Keratinocyte (primary cell): ENCODE measurements at places on chromosomes 1 and 21. TPM values are rescaled to one million over a fixed set of nuclear protein-coding genes. Genes with fewer than 3 reads are reported as not detected.

DNA sequence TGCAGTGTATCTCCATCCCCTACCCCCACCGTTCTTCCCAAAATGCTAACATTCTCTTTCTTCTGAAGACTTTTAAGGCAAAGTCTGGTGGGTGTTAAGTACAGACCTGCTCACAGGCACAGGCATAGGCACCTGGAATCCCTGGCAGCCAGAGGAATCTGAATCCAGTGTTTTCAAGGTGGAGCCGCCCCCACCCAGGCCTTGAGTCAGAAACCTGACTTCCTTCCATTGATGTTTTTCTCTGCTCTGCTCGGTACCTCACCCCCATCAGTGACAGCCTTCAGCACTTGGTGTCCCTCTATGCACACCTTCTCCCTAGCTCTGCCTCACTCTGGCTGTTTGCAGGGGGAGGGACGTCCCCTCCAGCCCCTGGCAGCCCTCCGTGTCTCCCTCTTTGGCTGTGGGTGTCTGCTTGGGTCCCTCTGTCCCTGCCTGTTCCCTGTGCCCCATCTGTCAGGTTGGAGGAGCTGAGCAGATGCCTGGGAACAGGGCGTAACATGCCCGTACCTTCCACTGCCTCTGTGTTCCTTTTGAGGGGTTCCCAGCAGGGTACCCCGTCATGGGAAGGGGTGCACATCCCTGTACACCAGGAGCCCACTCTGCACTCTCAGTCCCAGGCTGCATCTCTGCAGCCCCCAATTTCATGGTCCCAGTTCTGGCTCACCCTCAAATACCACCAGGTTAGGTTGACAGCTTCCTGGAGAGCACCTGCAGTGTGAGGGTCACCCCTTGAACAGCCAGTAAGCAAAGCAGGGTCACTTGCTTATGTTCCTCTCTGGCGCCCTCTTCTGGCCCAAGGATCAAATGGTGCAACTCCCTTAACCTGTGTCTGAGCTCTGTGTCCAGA, 6.7 kb downstream of the NCDN start:
- DNase-seq: no peak

Gene FCRL1
- not detected in 3 replicates for polyA plus RNA-seq

GRCh38 chr1:205692423-205692822, 12.1 kb upstream of the SLC45A3 start:
- no peak for DNase-seq

GRCh38 chr1:70760154-70760553, 287.5 kb downstream of the PTGER3 start:
- no peak for DNase-seq

- no peak for DNase-seq
Measured at GRCh38 chr21:41217671-41218385, 49.9 kb downstream of the BACE2 start.

Gene COL8A2
- 0.09 to 0.28 TPM (median 0.23 TPM) in 3 replicates for polyA plus RNA-seq

Gene LCE3E
- 0.48 to 2.8 TPM (median 2.2 TPM) in 3 replicates for polyA plus RNA-seq

DNA sequence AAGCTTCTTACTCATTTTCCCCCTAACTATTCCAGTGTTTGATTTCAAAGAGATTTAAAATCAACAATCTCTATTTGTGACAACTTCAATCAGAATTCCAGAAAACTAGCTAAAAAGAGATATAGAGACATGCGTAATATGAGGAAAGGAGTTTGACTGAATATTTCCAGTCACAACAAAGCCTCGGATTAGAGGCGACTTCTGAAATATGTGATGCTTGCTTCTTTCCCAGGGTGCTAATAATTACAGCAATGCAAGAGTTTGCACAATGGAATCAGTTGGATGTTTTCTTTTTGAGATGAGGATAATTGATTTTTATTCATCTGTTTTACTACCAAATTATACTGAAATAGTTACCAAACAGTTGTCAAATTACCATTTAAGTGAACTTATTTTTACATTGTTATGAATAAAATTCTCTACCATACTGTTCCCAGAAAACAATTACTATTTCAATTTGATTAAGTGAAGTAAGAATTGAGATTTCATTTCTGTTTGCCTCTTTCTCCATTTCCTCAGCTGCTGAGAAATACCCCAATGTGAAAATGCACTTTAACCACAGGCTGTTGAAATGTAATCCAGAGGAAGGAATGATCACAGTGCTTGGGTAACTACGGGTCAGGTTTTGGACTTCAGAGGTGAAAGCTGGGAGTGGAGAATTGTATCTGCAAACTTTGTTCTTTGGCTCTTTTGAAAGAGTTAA, 28.1 kb downstream of the KMO start:
- no peak for DNase-seq

Gene KCNK2
- 0.10 to 0.33 TPM (median 0.17 TPM) in 3 replicates for polyA plus RNA-seq

Gene NTRK1
- polyA plus RNA-seq: 0.03 to 0.06 TPM (median 0.05 TPM) in 3 replicates

- DNase-seq: no peak
Measured at GRCh38 chr1:245232931-245233330, 78.1 kb downstream of the KIF26B start.

DNA sequence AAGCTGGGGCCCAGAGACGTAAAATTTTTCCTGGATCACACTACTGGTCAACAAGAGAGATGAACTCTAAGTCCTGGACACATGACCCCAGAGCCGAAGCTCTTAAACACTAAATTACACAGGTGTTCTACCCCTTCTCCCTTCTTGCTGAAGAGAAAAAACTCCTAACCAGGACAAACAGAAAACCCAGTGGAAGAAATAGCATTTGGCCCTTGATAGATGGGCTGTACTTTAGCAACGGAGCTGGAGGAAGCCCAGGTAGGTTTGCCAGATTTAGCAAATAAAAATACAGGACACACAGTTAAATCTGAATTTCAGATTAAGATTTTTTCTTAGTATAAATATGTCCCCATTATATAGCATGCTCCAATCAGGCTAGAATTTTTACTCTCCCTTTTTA, 72.7 kb downstream of the DIRAS3 start:
- no peak for DNase-seq

DNA sequence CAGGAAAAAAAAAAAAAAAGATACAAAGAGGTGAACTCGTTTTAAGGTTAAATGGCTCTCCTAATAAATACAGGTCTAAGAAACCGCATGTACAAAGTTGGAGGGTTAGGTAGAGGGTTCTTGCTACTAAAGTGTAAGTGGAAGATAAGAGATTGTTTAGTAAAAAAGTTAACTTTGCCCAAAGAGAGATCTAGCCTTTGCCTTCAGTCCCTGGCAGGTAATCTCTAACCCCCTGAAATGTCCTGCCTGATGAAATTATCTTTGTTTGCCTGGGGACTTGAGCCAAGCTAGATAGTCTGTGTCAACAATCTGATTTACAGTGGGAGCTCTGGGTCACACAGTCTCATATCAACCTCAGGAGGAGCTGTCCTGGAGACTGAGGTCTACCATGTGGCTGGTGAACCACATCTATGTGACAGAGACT, 57.6 kb downstream of the TRIM33 start:
- no peak for DNase-seq

DNA sequence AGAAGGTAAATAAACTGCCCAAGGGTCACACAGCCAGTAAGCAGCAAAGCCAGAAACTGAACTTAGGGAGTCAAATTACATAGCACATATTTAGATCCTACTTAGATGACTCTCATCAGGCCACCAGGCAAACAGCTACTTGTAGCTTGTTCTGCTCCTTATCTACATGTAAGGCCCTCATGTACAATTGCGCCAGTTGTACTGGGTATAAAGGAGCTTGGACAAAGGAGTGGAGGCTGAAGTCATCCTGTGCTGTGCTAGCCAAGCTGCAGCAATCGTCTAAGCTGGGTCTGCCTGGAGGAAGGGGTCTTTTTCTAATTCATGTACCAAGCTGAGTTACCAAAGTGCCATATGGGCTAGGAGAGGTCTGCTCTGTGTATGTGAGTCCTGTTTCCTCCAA, 12.8 kb downstream of the ETNK2 start:
- no peak for DNase-seq

Gene ARMH1
- polyA plus RNA-seq: 0.19 to 1.5 TPM (median 0.22 TPM) in 3 replicates

GRCh38 chr1:83500531-83500930, 498.4 kb downstream of the TTLL7 start:
- no peak for DNase-seq

GRCh38 chr1:186403632-186404031, 28.0 kb downstream of the ODR4 start:
- no peak for DNase-seq

Gene PUM1
- 64.0 to 86.4 TPM (median 68.6 TPM) in 3 replicates for polyA plus RNA-seq

Gene SPRR2A
- polyA plus RNA-seq: 4.7 to 21.5 TPM (median 5.5 TPM) in 3 replicates

DNA sequence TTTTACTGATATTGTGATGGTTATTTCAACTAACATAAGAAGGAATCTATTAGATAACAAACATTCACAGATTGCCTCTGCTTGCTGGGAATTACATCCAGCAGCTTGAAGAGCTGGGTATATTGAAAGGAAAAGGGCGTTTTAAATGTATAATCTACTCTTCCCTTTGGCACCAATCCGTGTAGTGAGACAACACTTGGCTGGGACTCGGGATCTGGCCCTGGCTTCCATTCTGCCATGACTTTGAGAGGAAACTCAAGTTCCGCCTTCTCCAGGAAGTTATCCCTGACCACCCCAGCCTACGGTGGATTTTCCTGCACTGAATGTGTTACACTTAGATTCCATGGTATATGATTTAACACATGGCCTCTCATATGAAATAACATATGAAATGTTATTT, 86.9 kb upstream of the UBE2U start:
- DNase-seq: no peak

Gene SLC35F3
- polyA plus RNA-seq: 11.7 to 13.8 TPM (median 11.9 TPM) in 3 replicates

Gene DNAJC28
- 0.91 to 1.4 TPM (median 1.1 TPM) in 3 replicates for polyA plus RNA-seq

- DNase-seq: no peak
Measured at GRCh38 chr1:104295511-104295910, 545.8 kb downstream of the AMY1C start.

DNA sequence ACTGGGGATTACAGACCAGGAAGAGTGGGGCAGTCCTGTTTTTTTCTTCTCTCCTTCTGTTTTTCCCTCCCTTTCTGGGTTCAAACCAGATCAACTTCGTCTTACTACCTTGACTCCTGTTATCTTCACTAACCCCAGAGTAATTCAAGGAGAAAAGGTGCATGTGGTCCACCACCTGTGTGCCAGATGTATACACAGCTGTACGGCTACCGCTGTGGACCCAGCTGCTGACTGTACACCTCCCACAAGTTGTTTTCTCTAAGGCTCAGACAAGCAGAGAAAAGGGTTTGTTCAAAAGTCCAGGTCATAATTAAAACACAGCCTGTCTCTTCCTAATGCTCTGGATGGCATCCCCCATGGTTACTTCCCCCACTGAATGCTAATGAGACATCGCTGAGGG, 102.1 kb downstream of the LMX1A start:
- no peak for DNase-seq

- DNase-seq: no peak
Measured at GRCh38 chr1:238558746-238559145, 668.0 kb upstream of the ZP4 start.

- DNase-seq: no peak
Measured at GRCh38 chr1:227869851-227870305, 54.4 kb downstream of the PRSS38 start.

- DNase-seq: no peak
Measured at GRCh38 chr1:204728456-204728855, 42.9 kb upstream of the LRRN2 start.

- DNase-seq: peak; percentile 49
Measured at GRCh38 chr1:2481885-2482284, 5.8 kb downstream of the PLCH2 start.

- DNase-seq: no peak
Measured at GRCh38 chr1:93904228-93904627, 5.0 kb downstream of the GCLM start.

DNA sequence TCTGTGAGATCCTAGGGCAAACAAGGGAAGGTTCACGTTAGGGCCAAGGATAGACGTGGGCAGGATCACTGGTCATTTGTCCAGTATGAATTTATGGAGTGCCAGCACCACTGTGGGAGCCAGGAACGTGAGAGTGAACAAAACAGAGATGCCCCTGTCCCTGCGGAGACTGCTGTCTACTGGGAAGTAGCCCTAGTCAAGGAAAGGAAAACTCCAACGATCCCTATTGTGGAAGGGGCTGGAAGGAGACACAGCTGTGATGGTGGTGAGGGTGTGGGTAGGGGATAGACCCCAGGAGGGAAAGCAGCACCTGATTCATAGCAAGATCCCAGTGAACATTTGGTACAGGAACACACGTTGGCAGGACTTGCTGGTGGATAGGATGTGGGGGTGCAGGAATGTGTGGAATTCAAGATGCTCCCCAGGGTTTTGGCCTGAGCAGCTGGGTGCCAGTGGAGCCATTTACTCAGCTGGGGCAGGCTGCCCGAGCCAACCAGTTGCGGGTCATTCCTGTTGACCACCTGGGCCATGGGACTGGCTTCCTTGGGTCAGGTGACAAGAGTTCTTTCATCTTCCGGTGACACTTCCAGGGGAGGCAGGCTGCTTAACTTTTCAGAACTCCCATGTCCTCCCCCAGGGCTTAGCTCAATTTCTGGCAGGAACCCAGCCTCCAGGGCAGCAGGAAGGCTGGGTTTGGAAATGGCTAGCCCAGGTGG, 1.2 kb upstream of the ATP13A2 start:
- no peak for DNase-seq

DNA sequence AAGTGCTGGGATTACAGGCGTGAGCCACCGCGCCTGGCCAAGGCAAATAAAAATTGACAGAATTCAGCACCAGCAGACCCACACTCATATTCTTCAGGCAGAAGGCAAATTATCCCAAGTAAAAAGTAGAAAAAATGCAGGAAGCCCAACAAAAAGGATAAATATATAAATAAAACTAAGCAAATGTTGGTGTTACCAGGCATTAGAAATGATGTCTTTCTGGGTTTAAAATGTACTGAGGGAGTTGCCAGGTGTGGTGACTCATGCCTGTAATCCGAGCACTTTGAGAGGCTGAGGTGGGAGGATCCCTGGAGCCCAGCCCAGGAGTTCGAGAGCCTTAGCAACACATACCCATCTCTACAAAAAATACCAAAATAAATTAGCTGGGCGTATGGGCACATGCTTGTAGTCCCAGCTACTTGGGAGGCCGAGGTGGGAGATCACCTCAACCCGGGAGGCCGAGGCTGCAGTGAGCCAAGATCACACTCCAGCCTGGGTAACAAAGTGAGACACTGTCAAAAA, 6.3 kb downstream of the INTS11 start:
- no peak for DNase-seq

DNA sequence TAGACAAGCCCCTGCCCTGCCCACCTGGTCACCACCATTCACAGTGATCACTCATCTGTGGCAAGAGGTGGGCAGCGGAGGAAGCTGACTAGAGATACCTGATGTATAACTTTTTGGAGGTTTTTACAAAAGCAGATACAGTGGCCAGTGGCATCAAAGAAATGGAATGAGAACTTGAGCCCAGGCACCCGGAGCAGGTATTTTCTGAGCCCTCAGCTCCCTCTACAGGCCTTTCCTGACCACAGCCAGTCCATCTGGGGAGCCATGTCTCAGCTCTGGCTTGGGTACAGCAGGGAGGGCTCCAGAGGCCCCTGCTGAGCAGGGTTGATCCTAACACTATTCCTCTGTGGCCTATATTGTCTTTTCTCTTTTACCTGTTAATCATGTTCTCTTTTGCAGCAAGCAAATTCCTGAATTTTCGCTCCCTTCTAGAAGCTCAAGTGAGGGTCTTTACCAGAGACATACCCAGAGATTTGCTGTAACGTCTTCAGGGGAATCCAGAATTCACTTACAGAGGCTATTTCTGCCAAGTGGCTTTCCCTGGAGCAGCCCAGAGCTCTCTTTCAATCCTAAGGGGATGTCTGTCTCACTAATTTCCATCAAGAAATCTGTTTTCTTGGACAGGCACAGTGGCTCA, 27.3 kb downstream of the GPR157 start:
- DNase-seq: no peak

- no peak for DNase-seq
Measured at GRCh38 chr1:63108206-63108605, 214.2 kb upstream of the FOXD3 start.

GRCh38 chr1:147202576-147202975, 22.6 kb downstream of the FMO5 start:
- peak; percentile 1 for DNase-seq

Gene AMY1C
- not detected in 3 replicates for polyA plus RNA-seq

- no peak for DNase-seq
Measured at GRCh38 chr1:18211764-18212163, 104.2 kb downstream of the IGSF21 start.

Gene BOLA1
- 9.5 to 15.4 TPM (median 13.8 TPM) in 3 replicates for polyA plus RNA-seq
